ENCODE measurements at places on chromosomes 6 and 20.
A peak's percentile ranks its signal among the peaks of the same experiment; 100 is the strongest.

DNA sequence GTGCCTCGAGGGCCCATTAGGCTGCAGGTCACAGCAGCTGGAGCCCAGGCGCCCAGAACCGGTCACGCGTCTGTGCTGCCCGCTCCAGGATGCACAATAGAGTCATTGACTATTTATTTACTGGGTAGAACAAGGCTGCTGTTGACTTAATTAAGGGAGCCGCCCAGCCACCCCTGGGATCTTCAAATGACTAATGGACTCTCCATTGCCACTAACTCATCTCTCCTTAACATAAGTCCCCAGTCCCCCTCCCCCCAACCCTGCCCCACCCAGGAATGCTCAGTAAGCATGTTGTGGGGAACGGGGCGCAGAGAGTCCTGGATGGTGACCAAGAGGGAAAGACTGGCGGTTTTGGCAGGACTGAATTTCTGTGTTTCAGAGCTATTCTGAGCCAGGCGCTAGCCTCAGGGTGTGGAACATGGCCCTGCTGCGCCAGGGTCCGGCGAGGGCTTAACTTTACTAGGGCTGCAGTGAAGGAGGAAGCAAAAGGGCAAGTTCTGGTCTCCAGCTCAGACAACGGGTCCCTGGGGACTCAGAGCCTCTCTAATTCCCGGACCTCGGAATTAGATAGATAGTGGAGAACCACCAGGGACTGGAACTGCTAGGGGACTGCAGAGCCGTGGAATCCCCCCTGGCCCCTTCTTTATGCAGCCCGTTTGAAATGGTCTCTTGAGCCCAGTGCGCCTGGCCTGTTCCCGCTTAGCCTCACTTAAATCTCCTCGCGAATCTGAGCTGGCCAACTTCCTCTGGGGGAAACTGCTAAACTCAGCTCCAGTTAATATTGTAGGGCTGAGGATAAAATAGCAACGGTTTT lies 1.5 kb upstream of the GRIK2 start:
- DNase-seq: peak; percentile 69

DNA sequence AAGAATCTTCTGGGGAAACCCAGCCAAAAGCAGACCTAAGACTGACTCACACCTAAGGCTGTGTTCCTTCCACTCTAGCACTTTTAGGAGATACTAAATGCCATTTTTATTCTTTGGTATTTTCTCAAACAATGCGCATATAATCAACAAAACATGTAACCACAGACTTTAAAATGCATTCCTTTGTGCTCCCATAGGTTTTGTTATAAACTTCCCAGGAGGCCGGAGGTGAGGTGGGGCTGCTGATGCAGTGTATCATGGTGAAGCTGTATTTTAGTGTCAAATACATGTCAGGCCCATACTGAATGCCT lies 155.2 kb downstream of the BTBD3 start:
- no peak for DNase-seq

DNA sequence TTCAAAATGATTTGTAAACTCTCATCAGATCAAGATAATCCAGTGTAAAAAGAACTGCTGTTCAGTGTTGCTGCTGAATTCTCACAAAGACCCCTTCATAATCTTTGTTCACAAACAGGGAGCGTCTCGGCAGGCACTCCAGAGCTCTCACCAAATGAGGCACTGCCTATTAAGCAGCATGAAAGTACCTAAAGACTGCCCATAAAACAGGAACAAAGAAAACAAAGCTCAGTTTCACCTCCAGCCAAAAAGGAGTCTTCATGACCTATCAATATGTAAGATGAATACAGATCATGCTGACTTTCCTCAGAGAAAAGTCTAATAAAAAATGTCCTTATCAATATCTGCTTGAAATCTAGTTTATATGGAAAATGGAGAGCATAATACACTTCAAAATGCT lies 41.8 kb downstream of the GPR63 start:
- no peak for DNase-seq

DNA sequence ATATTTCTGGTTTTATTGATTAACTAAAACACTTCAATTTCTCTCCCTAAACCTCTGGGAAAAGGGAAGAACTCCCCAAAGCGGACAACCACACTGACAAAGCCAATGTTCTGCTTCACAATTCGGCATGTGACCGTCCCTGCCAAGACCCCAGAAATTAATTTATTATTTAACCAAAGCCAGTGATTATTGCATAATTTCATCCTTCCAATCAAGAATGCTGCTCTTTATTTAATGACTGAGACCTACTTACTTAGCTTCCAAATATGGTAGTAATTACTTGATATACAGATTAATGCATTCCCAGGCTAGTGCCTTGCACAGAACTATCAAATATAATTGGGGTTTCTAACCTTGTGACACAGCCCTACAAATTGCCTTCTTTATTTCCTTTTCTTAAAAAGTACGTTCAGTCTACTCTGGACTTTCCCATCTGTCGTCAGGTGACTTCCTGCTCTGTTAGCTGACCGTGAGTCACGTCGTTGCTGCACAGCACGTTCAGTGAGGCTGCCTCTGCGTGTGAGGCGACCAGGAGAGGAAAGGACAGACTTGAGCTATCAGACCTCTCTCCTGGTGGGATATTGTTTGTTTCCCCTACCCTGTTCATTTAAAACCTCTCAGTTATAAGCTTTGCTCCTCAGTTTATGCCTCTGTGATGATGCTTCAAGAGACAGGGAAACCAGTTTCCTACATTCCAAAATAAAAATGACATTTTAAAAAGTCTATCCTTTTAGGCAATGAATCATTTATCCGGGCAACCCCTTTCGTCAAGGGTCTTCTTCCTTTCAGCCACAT lies 55.7 kb upstream of the TNFAIP3 start:
- no peak for DNase-seq

GRCh38 chr6:35496841-35497570 lies at the start of gene TEAD3:
Gene TEAD3 (minus strand): TSS chr6:35497079.
- no peak for DNase-seq

DNA sequence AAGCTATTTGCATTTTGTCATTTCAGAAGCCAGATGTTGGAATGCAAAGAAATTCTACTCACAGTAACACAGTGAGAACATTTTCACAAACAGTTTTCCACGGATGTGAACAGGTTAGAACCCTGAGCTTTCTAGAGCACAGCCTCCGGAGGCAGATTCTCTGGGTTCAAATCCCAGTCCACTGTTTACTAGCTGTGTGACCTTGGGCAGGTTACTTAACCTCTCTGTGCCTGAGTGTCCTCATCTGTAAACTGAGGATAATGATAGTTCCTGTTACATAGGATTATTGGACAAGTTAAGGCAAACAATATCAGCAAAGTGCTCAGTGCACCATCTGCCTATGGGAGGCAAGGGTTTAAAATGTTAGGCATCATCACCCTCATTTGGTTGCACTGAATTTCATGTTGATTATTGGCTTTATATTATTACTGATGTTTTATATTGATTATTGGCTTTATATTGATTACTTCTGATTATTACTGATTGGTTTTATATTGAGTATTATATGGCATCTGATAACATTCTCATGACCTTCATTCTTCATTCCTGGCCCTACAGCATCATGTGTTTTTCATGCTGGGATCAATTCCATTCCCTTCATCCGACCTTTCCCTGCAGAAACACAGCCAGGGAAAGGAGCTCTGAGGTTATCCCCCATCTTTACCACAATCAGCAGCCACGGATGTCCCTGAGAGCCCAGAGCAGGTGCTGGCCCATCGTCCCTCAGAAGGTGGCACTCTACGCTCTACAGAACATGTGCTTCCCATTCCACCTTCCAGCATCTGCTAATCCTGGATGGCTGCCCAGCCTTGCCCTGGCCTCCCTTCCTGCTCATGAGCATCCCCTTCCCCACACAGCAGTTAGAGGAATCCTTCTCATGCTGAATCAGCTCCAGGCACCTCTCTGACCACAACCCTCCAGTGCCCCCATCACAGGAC lies 283.1 kb downstream of the PREX1 start:
- peak; percentile 77 for DNase-seq

DNA sequence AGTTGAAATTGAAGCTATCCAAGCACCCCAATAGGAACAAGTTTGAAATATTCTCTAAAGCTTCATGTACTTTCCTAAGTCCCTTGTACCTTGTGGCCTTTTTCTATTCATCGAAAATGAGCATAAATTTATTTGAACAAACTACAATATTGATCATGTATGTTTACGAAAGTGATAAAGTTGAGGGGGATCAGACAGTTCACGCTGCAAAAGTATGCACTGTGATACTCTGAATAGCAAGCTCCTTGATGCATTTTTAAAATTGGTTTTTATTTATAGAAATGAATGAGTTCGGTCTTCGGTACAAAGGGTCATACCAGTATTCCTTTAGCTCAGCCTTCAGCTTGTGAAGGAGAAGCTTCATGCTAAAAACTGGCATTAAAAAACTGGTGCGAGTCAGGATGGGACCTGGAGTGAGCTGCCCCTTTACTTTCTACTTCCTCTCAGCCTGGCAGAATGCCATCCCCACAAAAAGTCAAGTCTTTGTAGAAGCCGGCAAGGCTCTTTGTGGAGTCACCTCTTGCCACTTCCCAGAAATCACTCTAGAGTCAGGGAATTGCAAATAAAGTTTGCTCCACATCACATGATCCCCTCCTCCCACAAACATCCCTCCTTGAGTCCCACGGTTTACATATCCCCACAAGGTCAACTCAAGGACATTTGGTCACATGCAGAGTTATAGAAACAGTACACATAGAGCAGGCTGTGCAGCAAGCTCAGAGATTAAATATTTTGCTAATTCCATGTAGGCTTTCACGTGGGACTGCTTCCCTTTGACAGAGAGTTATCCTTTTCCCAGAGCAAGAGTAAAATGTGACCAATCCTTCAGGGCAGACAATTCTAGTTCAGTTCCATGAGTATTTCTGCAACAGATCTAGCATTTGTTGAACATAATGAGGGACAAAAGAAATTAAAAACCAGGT lies 34.6 kb upstream of the ADGRF1 start:
- no peak for DNase-seq

- no peak for DNase-seq
These were observed 66.7 kb upstream of the ARMC2 start for GRCh38 chr6:108781419-108782100.

DNA sequence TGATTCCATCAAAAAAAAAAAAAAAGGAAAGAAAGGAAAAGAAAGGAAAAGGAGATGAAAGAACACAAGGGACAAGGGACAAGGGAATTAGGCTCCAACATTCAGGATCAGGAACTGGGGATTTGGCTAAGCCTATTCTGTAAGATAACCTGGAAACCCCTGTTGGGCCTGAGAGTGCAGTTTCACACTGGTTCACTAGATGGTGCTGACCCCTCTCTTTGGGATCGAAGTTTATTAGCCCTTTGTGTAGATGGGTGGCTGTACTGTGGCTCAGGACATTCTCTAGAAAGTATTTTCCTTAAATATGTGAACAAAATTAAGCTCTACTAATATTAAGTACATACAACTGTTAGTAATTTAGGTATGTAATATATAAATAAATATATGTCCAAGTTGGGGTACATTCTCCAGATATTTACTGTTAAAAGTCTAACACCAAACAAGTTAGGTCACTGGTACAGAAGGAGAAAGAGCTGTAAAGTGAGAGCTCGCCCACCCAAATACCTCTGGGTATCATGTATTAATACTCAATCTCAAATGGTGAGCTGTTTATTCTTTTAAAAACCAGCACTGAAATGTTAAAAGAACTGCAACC lies 6.3 kb downstream of the OR2A4 start:
- DNase-seq: peak; percentile 39

GRCh38 chr20:9616833-9617461 lies 102.6 kb downstream of the LAMP5 start:
- peak; percentile 63 for DNase-seq

GRCh38 chr20:58116505-58116904 lies 111.9 kb downstream of the ANKRD60 start:
- DNase-seq: no peak

DNA sequence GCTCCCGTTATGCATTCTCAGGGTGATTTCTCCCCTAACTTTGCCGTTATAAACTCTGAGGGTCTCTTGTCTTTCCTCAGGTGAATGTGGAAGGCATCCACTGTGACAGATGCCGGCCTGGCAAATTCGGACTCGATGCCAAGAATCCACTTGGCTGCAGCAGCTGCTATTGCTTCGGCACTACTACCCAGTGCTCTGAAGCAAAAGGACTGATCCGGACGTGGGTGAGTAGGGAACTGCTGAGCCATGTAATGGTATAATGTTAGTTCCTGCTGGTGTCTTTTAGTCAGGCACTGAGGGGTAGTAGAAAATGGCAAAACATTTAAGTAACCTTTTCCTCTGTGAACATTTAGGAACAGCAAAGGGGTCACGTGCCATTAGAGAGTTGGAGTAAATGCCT lies 395.4 kb downstream of the ARHGAP18 start:
- DNase-seq: no peak

- no peak for DNase-seq
These were observed 7.9 kb upstream of the GMNN start for GRCh38 chr6:24766680-24767462.

- DNase-seq: no peak
These were observed 6.5 kb upstream of the BTN3A2 start for GRCh38 chr6:26358511-26358981.

DNA sequence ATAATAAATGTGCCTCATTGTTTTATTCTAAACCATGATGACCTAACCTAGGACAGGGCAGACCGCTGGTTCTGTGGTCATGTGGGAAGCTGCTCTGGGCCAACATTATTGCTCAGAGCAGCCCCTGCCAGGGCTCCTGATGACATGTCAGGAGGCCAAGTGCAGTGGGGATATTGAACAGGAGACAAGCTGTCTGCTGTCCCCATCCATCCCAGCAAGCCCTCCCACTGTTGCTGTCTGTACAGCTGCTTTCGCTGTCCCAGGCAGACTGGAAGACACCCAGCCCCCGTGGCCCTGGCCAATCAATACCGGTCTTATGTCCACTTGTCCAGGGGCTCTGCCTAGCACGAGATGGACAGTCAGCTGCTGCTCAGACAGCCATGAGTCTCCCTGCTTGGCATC lies 43.2 kb upstream of the FNDC1 start:
- DNase-seq: no peak

DNA sequence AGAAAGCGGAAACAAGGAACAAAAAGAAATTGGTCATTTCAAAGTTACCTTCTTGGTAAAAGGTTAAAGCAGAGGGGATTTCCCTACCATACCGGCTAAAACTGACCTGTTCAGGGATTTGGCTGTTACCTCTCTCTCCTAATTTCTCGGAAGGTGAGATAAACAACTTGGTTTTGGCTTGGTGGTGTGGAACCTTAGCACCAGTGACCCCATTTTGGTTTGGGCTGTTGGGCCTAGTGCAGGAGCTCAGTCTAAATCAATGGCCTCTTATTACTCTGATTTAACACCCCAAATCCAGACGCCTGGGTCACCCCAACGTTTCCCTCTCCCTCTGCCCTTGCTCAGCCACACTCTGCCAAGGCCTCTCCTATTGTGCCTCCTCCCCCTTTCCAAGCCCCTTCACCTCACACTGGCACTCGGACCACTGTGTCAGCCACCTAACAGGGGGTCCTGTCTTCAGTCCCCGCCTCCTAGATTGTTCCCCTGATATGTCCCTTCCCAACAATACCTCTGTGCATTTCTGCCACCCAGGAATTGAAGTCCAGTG lies 8.3 kb downstream of the NCR2 start:
- no peak for DNase-seq

DNA sequence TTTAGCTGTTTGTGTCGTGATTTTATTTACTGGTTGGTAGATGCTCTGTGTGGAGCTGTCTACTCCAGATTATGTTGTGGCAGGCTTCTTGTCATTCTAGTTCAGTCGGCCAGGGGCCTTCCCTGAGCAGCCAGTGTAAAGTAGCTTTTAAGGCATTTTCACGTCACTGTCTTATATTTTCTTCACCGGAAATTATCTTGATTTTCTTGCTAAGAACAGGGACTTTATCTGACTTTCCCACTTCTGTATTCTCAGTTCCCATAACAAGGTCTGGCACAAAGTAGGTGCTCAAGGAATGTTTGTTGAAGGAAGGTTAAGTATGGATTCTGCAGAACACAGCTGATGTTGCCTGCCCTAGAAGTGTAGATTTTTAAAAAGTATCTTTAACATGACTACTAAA lies 868 bp downstream of the LTV1 start:
- no peak for DNase-seq

- peak; percentile 92 for DNase-seq
These were observed 159.7 kb upstream of the AHI1 start for GRCh38 chr6:135657207-135657606.

Measured in NCI-H1092 treated with DMSO at 0.1 percent for 48 hours (cell line).